ENCODE measurements at places on chromosomes 7 and 10.

DNA sequence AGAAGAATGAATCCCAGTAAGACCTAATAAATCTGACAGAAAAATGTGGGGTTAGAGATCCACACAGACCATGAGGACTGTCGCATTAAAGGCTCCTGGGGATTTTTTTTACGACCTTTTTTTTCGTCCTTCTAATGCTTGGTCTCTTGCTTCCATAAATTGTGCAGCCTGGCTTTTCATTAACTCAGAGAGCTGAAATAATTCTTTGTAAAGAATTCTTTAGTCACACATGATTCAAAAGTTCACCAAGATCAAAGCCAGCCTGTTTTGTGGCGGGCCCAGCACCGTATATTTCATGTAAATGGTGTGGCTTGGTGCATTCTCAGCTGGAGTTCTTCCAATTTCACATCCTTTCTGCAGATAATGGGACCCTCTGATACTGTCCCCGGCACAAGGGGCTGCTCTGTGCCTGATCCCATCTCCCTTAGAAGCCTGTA lies 206.6 kb upstream of the BMPER start:
- no peak for DNase-seq

DNA sequence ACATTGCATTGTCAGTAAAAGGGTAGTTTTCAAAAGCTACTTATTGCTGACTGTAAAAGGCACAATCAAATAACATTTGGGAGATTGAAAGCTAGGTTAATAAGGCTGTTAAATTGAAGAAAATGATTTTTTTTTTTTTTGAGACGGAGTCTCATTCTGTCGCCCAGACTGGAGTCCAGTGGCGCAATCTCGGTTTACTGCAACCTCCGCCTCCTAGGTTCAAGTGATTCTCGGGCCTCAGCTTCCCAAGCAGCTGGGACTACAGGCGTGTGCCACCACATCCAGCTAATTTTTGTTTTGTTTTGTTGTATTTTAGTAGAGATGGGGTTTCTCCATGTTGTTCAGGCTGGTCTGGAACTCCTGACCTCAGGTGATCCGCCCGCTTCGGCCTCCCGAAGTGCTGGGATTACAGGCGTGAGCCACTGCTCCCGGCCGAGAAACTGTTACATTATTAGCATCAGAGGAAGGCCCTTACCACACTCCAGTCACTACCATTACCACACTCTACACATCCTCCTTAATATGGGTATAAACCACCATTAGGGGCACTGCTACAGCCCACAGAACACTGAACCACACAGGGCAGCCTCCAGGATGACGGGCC lies 1.0 kb downstream of the CYP51A1 start:
- DNase-seq = peak; percentile 7

- DNase-seq = no peak
Observed at GRCh38 chr10:60488111-60488669, 98.5 kb upstream of the ANK3 start.

DNA sequence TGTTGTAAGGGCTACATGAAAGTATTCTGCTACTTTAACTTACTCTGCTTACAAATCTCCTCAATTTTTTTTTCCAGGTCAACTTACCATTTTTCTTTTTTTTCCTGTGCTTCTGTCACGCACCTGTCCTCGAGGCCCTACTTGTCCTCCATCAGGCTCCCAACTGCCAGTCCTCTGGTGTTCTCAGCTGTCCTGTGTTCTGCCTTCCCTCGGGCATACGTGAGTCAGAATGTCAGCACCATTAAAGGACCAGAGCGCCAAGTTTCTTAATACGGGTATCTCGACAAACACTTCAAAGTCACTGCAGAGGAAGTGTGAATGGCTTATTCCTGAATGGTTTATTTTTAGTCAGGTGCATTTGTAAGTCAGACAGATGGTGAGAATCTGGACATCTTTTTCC lies at the start of gene TEX47:
TSS of gene TEX47 (minus strand) at position 185 of the 400 bp plus-strand sequence. CDS start 795 bp downstream, outside the sequence.
- no peak for DNase-seq
